ENCODE measurements at places on chromosomes 6 and 20. TPM values are rescaled to one million over a fixed set of nuclear protein-coding genes. Genes with fewer than 3 reads are reported as not detected.

Gene SLC22A3
- 0.57 TPM for total RNA-seq

Gene ILRUN
- 63.3 TPM for total RNA-seq

Gene EBF4
- total RNA-seq: 4.1 TPM

Gene TRIM15
- not detected for total RNA-seq

Gene NAA20
- 73.0 TPM for total RNA-seq

Gene DNAAF9
- total RNA-seq: 17.6 TPM

Gene TRAPPC3L
- total RNA-seq: not detected

Gene ADGB
- not detected for total RNA-seq

Gene TBXT
- not detected for total RNA-seq

Gene PCIF1
- total RNA-seq: 12.9 TPM

Gene NKAPL
- not detected for total RNA-seq

Gene BPIFB2
- total RNA-seq: not detected

Gene PSORS1C2
- not detected for total RNA-seq

Gene SPATS1
- total RNA-seq: not detected

Gene FRK
- total RNA-seq: 0.77 TPM

Gene BMP2
- total RNA-seq: 9.2 TPM

Gene MYLK4
- 0.23 TPM for total RNA-seq

Gene SPINT4
- total RNA-seq: not detected

Gene DCBLD1
- 36.8 TPM for total RNA-seq

Gene CST7
- total RNA-seq: 0.25 TPM

Gene RPS18
- total RNA-seq: 2,061 TPM

Gene EYA2
- total RNA-seq: 1.4 TPM

Gene LST1
- not detected for total RNA-seq

Gene ZBTB46
- 13.9 TPM for total RNA-seq

Gene CLDN20
- total RNA-seq: not detected

Gene TRIM40
- total RNA-seq: not detected
